ENCODE measurements at places on chromosomes 1 and 21. TPM values are rescaled to one million over a fixed set of nuclear protein-coding genes. Genes with fewer than 3 reads are reported as not detected.

WNT4 gene
- 0.26 TPM for polyA plus RNA-seq

DNASE2B gene
- polyA plus RNA-seq: not detected

LCE1E gene
- polyA plus RNA-seq: 0.59 TPM

S100A4 gene
- polyA plus RNA-seq: 22.8 TPM

TARS2 gene
- 23.6 TPM for polyA plus RNA-seq

HUNK gene
- 0.06 TPM for polyA plus RNA-seq

KRTAP19-3 gene
- polyA plus RNA-seq: not detected

SIK1 gene
- polyA plus RNA-seq: 11.0 TPM

MATN1 gene
- polyA plus RNA-seq: 0.07 TPM

CFHR5 gene
- not detected for polyA plus RNA-seq

THBS3 gene
- polyA plus RNA-seq: 8.5 TPM

RAB42 gene
- polyA plus RNA-seq: 0.74 TPM

MNDA gene
- not detected for polyA plus RNA-seq

ARMH1 gene
- polyA plus RNA-seq: not detected

C2CD4D gene
- 0.14 TPM for polyA plus RNA-seq

KPNA6 gene
- 17.7 TPM for polyA plus RNA-seq

AMIGO1 gene
- polyA plus RNA-seq: 0.48 TPM

TMIGD3 gene
- not detected for polyA plus RNA-seq

RNF11 gene
- 31.1 TPM for polyA plus RNA-seq

LGR6 gene
- 0.39 TPM for polyA plus RNA-seq

S100A12 gene
- polyA plus RNA-seq: not detected

SPTA1 gene
- polyA plus RNA-seq: not detected

PRDX6 gene
- 233 TPM for polyA plus RNA-seq

CPTP gene
- 35.8 TPM for polyA plus RNA-seq

ISG15 gene
- polyA plus RNA-seq: 672 TPM

WNT3A gene
- 0.07 TPM for polyA plus RNA-seq

CLDN8 gene
- polyA plus RNA-seq: not detected

S100A14 gene
- 2,480 TPM for polyA plus RNA-seq

CDA gene
- 72.2 TPM for polyA plus RNA-seq

FAM3B gene
- polyA plus RNA-seq: not detected

GSTM5 gene
- polyA plus RNA-seq: not detected

TIAM1 gene
- 4.6 TPM for polyA plus RNA-seq

BACE2 gene
- 80.0 TPM for polyA plus RNA-seq

ATP1A4 gene
- not detected for polyA plus RNA-seq

SUMO3 gene
- 147 TPM for polyA plus RNA-seq

STUM gene
- not detected for polyA plus RNA-seq

FMO2 gene
- not detected for polyA plus RNA-seq

EFNA3 gene
- 5.0 TPM for polyA plus RNA-seq

CD34 gene
- 0.07 TPM for polyA plus RNA-seq

LCE2C gene
- 0.19 TPM for polyA plus RNA-seq

GPR37L1 gene
- polyA plus RNA-seq: 0.02 TPM
